Stimulated activated CD4-positive, alpha-beta T cell treated with anti-CD3 and anti-CD28 coated beads, Interleukin-12 subunit alpha, Interleukin-12 subunit beta, amount 100 ng/mL, for 24 hours (primary cell): ENCODE measurements at places on chromosomes 2 and 18.

DNA sequence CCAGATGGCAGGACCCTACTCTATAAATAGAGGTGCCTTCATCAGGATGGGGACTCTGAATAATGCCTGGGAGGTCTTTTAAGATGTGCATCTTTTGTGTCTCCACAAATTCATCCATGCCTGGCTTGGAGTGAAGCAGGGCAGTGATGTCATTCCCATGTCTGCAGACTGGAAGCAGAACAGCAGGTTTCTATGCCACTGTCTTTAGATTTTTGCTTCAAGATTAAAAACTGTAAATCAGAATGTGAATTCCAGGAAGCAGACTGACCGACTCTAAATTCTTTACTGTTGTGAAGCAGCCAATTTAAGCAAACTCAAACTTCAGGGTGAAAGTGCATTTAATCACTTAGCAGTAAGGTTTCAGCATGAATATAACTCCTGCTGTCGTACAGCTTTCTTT lies 159.3 kb downstream of the SCG2 start:
- no peak for DNase-seq

DNA sequence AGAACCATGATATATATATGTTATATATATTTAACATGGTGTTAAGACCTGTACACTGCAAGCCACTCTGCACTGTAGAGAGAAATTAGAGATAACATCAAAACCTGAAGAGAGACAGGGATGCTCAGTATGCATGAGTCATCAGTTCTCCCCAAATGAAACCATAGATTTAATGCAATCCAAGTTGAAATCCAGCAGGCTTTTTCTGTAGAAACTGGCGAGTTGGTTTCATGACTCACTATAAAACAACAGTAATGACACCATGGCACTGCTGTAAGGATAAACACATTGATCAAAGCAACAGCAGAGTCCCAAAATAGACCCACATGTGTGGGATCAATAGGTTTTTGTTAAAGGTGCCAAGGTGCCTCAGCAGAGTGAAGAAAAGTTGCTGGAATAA lies 65.8 kb downstream of the RTP5 start:
- no peak for DNase-seq

DNA sequence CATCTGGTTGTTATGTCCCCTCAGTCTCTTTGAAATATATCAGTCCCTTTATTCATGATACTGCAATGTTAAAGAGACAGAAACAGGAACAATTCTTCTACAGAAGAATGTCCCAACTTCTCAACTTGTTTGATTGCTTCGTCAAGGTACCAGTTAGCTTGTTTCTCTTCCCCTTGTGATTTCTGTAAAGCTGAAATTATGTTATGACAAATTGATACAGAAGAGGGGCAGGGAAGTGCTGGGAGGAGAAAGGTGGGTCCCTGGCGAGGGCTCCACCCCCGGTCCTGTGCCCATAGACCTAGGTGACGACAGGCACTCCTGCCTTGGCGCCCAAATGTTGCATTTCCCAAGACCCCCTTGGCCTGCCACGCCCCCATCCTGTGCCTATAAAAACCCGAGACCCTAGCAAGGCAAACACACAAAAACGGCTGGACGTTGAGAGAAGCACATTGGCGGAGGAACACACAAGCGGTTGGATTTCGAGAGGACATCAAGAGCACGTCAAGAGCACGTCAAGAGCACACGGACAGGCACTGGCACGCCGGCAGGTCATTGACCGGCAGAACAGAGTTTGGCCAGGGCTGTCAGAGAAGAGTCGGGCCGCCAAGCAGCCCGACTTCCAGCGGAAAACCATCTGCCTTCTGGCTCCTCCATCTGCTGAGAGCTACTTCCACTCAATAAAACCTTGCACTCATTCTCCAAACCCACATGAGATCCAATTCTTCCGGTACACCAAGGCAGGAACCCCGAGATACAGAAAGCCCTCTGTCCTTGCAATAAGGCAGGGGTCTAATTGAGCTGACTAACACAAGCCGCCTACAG lies 11.5 kb upstream of the RTN4 start:
- no peak for DNase-seq

GRCh38 chr2:121376535-121377250 lies 91.7 kb upstream of the TFCP2L1 start:
- no peak for DNase-seq
